ENCODE measurements at places on chromosomes 4 and X. TPM values are rescaled to one million over a fixed set of nuclear protein-coding genes. Genes with fewer than 3 reads are reported as not detected.
A peak's percentile ranks its signal among the peaks of the same experiment; 100 is the strongest.

Gene ANK2
- polyA plus RNA-seq, result 220 TPM

Gene CHRDL1
- 12.9 TPM for polyA plus RNA-seq

Gene PAGE3
- not detected for polyA plus RNA-seq

DNA sequence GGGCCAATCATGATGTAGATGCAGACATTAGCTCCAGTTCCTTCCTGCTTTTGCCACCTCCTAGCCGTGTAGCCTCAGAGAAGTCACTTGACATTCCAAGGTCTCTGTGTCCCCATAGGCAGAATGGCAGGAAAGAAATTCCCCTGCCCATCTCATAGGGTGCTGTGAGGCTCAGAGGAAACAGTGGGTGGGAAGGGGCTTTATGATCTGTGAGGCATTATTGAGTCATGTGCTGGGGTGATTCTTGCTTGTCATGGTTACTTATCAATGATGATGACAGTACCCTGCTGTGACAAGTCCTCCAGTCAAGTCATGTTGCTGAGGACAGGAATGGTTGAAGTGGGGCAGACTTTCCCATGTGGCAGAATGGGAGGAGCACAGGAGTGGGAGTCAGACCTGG, 63.7 kb downstream of the MSX1 start:
- no peak for DNase-seq

DNA sequence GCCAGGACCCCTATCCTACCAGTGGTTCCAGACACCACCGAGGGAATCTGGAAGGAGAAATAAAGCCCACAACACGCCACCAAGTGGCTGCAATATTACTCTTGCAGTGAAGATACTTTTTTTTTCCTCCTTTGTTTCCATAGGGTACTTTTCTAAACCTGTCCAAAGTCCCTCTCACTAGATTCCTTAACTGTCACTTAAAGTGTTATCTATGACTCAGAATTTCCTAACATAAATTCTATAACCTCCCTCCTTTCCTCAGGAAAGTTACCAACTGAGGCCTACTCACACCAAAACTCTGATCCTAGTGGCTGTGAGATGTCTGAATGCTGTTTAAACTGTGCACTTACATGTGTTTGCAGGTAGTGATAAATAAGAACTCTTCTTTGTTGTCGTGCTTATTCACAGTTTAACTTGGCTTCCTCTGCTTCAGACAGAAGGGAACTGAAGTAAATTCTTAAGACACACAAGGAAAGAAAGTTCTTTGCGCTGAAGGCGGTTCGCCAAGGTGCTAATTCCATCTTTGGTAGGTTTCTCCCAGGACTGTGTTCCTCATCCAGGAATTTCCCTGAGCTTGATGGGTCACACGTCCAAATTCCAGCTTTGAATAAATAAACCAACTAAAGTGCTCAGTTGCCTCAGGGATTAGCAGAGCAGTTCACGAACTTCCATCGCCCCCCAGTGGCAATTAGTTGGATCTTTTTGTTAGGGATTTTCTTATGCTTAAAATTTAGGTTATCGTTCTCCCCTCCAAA, 10.7 kb upstream of the HCCS start:
- peak; percentile 66 for DNase-seq
